GM23338 (cell line): ENCODE measurements at places on chromosomes 5 and 9. TPM values are rescaled to one million over a fixed set of nuclear protein-coding genes. Genes with fewer than 3 reads are reported as not detected.
A peak's percentile ranks its signal among the peaks of the same experiment; 100 is the strongest.

Gene CDC25C
- total RNA-seq, result 25.6 and 29.9 TPM in 2 replicates

Gene BTNL8
- 0.85 TPM in 1 of 2 replicates, not detected in the other for total RNA-seq

Gene TMEM252
- total RNA-seq, result not detected in 2 replicates

Gene TEX48
- total RNA-seq, result not detected in 2 replicates

GRCh38 chr5:933251-933861 is 40.7 kb downstream of the TRIP13 start:
- no peaks in the 10 kb centered on the region for H3K36me3 ChIP-seq
- DNase-seq, result no peak
- H3K4me1 ChIP-seq, result no peaks in the 10 kb centered on the region
- H3K27me3 ChIP-seq, result no peaks in the 10 kb centered on the region
- no peak overlapping the region for H3K4me3 ChIP-seq

DNA sequence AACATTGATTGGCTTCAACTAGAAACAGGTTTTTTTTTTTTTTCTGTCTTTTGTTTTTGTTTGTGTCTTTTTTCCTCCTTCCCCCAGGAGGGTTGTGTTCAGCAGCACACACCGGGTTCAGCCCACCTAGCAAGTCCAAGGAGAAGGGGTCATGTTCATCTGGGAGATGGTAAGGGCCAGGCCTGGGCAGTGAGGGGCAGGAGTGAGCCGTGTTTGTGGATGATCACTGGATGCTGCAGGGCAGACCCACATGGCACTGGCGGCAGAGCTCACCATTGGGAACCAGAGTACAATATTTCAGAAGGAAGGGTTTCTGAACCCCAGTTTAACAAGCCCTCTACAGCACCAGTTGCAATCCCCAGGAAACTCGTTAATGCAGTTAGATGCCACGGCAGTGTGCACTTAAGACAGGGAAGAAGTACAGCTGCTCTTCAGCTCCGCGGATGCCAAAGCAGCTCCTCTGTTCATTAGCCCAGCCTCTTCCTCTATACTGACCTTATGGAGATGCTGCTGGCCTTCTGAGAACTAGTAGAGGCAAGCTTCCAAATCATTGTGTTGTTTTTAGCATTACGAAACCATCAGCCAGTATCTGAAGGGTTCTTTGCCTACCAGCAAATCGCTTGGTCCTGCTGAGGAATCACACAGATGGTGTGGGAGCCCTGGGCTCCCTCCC is 508.2 kb upstream of the WWC1 start:
- no peak for DNase-seq
- no peak overlapping the region for H3K27ac ChIP-seq
- H3K4me3 ChIP-seq, result no peak overlapping the region
- no peaks in the 10 kb centered on the region for H3K36me3 ChIP-seq

GRCh38 chr9:73080110-73080694 is 71.5 kb upstream of the ANXA1 start:
- H3K4me1 ChIP-seq, result peaks cover 28% of the 10 kb centered on the region
- peak; percentile 43 for DNase-seq
- H3K27me3 ChIP-seq, result no peaks in the 10 kb centered on the region
- no peaks in the 10 kb centered on the region for H3K36me3 ChIP-seq

DNA sequence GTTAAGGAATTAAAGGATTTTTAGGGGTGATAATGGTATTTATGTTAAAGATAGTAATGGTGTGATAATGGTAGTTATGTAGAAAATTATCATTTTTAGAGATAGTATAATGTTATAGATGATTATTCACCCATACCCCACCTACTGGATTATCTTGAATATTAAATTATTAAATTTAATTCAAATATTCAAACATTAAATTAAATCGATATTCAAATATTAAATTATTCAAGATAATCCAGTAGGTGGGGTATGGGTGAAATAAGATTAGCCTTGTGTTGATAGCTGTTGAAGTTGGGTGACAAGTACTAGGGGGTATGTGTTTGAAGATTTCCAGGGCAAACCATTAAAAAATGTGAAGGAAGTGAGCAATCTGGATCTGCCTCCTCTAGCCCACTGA is 15.6 kb downstream of the FAM219A start:
- no peak overlapping the region for H3K27ac ChIP-seq
- H3K4me1 ChIP-seq, result 0 out of 2 replicates have a peak, but pooled peaks cover 5% of the 10 kb centered on the region
- DNase-seq, result no peak
- no peak overlapping the region for H3K4me3 ChIP-seq
